ENCODE measurements at places on chromosomes 1 and 21.

GRCh38 chr1:212463565-212464285 is 31.0 kb downstream of the NENF start:
- no peak for DNase-seq

- DNase-seq: no peak
Measured at GRCh38 chr1:221672965-221673364, 68.9 kb downstream of the DUSP10 start.

DNA sequence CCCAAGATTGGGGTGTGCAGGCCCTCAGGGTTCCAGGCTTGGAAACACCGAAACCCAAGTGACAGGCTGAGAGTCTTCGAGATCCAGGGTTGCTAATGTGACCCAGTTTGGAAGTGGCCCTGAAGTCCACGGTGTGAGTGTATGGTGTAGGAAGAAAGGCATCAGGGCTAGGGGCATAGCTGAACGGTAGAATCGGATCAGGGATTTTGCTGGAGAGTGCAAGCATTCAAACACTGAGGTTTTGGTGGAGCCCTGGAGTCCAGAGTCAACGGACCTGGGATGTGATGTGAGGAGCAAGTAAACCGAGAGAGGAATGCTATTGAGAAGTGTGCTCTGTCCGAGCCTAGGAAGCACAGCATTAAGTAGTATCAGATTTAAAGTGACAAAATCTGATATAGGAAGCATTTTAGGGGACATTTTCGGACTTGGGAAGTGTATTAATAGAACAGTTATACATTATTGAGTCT is 958 bp downstream of the NFYC start:
- no peak for DNase-seq

GRCh38 chr1:154391086-154391770 is 13.9 kb upstream of the IL6R start:
- DNase-seq: no peak

DNA sequence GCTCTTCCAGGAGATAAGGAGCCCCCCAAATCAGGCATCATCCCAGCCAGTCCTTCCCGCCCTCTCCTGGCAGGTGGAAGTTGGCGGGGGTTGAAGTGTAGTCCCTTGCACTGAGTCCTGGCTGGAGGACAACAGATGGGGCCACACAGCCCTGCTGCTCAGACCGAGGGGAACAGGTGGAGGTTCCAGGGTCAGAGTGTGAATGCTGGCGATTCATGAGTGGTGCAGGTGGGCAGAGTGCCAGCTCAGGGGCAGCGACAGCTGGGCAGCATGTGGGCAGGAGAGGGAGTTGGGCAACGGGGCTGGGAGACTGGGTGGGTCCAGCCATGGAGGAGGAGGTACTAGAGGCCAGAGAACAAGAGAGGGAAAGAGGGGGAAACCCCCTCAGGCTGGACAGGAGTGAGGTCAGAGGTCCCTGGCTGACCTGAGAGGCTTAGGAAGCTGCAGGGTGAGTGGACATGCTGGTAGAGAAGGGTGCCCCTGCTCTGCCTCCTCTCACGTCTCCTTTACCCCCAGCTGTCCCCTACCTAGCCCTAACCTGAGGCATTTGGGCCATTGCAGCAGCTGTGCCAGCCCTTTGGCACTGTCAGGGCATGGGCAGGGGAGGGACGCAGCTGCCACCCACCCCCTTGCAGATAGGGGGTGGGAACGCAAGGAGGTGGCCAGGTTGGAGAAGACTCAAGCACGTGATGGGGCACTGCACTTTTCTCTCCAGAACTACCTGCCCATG is 11.3 kb upstream of the ADORA1 start:
- no peak for DNase-seq

GRCh38 chr1:165841582-165842017 is 14.2 kb downstream of the UCK2 start:
- no peak for DNase-seq

DNA sequence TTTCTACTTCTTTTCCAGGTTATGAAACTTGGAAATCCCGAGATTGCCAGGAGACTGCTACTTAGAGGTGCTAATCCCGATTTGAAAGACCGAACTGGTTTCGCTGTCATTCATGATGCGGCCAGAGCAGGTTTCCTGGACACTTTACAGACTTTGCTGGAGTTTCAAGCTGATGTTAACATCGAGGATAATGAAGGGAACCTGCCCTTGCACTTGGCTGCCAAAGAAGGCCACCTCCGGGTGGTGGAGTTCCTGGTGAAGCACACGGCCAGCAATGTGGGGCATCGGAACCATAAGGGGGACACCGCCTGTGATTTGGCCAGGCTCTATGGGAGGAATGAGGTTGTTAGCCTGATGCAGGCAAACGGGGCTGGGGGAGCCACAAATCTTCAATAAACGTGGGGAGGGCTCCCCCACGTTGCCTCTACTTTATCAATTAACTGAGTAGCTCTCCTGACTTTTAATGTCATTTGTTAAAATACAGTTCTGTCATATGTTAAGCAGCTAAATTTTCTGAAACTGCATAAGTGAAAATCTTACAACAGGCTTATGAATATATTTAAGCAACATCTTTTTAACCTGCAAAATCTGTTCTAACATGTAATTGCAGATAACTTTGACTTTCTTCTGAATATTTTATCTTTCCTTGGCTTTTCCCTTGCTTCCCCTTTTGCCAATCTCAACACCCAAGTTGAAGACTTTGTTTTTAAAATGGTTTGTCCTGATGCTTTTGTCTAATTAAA is 4.0 kb downstream of the CDKN2C start:
- DNase-seq: no peak

- DNase-seq: no peak
Measured at GRCh38 chr1:204443871-204444581, 32.4 kb upstream of the PPP1R15B start.

DNA sequence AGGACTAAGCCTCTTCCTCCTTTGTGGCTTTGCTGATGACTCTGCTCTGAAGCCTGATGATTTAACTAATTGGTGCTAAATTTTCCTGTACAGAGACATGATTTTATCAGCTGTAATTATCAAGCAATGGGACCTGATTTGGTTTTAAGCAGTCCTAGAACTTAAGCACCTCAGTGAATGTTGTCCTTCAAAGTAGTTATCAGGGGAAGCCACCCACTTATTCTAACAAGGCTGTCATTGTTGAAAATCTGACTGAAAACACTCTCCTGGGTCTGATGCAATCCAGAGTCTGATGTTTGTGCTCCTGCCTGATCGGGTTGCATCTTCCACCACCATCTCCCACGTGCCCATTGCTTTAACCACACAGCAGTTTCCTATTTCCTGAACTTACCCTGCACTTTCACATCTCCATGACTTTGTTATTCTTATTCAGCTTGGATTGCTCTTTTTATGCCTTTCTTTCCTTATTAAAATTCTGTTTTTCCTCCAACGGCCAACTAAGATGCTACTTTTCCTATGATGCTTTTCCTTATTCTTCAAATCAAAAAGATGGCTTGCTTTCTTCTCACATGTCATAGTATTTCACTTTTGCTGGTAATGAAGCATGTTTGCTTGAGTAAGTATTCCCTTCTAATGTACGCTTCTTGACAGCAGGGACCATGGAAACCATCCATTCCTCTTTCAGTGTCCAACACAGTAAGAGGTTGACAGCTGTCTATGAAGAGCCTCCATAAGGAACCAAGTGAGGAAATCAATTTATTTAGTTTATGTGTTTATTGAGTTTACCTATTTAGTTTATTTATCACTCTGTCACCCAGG is 55.0 kb downstream of the S1PR1 start:
- no peak for DNase-seq

- no peak for DNase-seq
Measured at GRCh38 chr21:16116069-16116468, 386.3 kb downstream of the USP25 start.

- DNase-seq: no peak
Measured at GRCh38 chr1:157113106-157113505, 13.5 kb upstream of the ETV3L start.

DNA sequence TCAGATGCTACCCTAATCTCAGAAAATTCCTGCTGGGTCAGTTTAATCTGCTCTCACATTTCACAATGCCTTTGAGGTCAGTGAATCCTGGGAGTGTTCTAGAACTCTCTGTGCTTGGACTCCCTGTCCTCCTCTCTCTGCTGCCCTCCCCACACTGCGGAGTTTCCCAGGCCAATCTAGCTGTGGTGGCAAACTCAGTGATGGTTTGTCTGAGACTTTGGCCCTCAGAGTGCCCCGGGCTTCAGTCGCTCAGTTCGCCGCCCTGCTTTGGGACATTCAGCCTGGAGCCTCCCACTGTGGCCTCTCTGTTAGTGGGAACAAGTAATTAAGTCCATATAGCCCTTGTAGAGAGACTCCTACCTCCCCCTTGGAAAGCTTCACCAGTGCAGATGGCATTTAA is 7.1 kb downstream of the C1orf226 start:
- DNase-seq: no peak

DNA sequence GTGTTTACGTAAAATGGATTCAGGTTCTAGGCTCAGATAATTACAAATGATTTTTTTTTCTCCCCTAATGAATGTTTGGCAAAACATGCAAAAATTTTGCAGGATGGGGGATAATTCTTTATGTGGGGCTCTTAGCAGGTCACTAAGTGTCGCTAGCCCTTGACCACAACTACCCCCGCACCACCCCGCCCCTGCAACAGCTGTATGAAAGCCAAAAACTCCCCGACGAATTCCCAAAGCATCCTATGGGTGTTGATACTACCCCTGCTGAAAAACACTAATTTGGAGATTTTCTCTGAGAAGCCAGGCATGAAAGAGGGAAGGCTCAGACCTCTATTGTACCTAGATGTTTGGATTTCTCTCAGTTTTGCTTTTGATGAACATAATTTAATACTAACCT is 243.0 kb downstream of the TRABD2B start:
- DNase-seq: no peak

DNA sequence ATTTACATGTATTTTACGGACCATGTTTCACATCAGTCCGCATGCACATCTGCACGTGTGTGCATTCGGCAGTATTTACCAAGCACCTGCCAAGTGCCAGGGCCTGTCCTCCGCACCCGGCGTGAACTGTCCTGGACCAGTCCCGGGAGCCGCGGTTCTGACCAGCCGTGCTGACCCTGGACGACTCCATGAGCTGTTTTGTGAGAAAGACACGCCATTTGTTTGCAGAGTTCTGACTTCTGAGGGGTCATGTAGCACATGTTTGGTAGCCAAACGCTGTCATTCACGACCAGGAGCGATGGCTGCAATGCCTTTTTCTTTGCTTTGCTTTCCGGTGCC is 3.3 kb upstream of the OLIG2 start:
- DNase-seq: no peak

GRCh38 chr1:59699227-59699847 is 115.4 kb upstream of the HOOK1 start:
- DNase-seq: no peak

GRCh38 chr1:77950873-77951272 is 28.0 kb downstream of the FUBP1 start:
- DNase-seq: no peak

DNA sequence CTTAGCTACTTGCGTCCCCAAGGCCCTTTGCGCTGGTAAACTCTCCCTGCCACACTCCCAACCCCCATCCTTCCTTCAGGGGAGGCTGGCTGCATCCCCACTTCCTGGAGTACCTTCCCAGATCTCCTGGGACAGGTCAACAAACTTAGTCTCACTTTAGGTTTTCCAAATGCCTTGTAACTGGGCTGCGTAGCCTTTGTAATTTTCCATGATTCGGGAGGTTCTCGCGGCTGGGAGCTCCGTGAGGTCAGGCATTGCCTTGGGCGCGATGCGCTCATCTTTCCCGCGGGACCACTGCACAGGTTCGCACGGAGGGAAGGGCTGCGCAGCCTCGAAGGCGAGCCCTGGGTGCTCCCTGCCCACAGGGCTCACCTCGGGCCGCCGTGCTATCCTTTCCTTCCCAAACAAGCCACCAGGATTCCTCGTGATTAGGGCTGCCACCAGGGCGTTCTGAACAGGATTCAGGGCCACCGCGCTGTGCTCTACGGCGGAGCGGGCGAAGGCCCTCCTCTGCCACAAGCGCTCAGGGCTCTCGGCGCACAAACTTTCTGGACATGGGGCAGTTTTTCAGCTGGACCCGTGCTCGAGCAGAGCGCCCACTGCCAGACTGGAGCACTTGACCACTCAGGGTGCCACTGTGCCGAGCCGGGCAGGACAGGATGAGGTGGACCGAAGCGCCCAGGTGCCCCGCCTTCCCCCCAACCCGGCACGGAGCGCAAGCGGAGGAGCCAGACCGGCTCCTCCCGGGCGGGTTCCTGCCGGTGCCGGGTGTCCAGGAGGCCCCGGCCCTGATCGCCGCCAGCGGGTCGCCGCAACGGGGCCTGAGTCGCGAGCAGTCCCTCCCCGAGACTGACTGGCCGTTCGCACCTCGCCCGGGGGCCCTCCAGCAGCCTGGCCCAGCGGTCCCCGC is 1.1 kb downstream of the TMPRSS2 start:
- DNase-seq: no peak

DNA sequence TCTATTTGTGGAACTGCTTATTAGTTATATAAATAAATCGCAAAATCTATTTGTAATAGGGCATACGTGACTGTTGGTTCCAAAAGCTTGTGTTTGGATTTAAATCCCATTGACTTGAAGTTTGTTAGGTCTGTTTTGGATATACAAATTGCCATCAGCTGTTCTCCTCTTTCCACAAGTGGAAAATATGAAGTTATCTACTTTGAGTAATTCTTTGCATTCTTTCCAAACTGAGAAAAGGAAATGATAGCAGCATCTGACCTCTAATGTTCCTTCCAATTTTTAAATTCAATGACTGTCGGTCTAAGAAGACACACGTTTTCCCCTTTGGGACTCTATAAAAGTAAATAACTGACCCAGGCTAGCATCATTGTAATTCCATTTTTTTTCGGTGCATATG is 165.7 kb upstream of the SGIP1 start:
- DNase-seq: no peak

DNA sequence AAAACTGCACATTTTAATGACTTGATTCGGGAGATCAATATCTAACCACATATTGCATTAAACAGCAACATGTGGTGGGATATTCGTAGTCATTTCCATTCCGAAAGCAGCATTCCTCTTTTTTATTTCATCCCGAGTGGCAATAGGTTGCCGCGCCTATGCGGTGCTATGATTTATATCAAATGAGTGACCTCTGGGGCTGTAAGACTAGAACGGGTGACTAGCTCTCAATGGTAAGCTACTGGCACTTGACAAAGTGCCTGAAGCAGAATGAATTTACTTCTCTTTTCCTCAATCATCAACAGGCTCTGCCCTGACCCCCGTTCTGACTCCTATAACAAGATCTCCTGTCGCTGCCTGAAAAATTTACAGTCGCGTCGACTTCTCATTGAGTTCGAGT is 162.3 kb downstream of the ZNF281 start:
- DNase-seq: no peak
